Cardiac atrium fibroblast (primary cell): ENCODE measurements at places on chromosomes 12 and 14. TPM values are rescaled to one million over a fixed set of nuclear protein-coding genes. Genes with fewer than 3 reads are reported as not detected.

Gene REP15
- total RNA-seq: 0.54 and 0.65 TPM in 2 replicates

Gene VRTN
- total RNA-seq: not detected in 2 replicates

Gene RNASE3
- not detected in 2 replicates for total RNA-seq

Gene GZMH
- not detected in 2 replicates for total RNA-seq

Gene CLEC9A
- not detected in 2 replicates for total RNA-seq

Gene DPPA3
- not detected in 2 replicates for total RNA-seq

Gene CCDC177
- total RNA-seq: 0.16 and 0.54 TPM in 2 replicates

Gene NOVA1
- 2.9 and 4.7 TPM in 2 replicates for total RNA-seq

Gene CKAP4
- total RNA-seq: 177 and 258 TPM in 2 replicates

Gene HOXC12
- not detected in 2 replicates for total RNA-seq

Gene CYP46A1
- under 0.01 and 1.4 TPM in 2 replicates for total RNA-seq

Gene ZDHHC22
- total RNA-seq: not detected in 2 replicates

Gene SMCO2
- not detected in 2 replicates for total RNA-seq

Gene LRP1-AS
- total RNA-seq: not detected in 2 replicates

Gene DIO3
- total RNA-seq: not detected in 2 replicates

Gene TAS2R43
- total RNA-seq: not detected in 2 replicates

Gene WNT5B
- 7.6 and 8.9 TPM in 2 replicates for total RNA-seq

Gene TSPAN9
- 27.1 TPM in 2 replicates for total RNA-seq
